ENCODE measurements at places on chromosomes 2 and 18.

DNA sequence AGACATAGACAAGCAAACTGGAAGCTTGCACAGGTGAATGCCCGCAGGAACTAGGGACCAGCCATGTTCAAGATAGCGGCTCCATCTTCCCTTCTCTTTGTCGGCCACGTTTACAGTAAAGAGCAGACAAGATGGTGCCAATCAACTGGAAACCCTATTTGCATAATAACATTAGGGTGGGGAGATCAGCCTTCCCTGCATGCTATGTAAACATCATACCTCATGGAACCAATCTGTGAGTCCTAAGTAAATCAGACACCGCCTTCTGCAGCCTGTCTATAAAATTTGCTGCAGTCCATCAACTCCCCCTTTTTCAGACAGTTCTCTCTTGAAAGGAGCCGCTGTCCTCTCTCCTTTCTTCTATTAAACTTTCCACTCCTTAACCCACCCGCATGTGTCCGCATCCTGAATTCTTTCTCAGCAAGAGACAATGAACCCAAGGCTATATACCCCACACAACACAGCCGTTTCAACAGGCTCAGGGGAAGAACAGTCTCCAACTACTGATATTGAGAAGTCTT lies 384.4 kb downstream of the EIPR1 start:
- no peak for DNase-seq

- no peak for DNase-seq
Measured at GRCh38 chr2:215885536-215885935, 127.8 kb downstream of the MREG start.

- no peak for DNase-seq
Measured at GRCh38 chr18:9868857-9869714, 16.7 kb upstream of the TXNDC2 start.

DNA sequence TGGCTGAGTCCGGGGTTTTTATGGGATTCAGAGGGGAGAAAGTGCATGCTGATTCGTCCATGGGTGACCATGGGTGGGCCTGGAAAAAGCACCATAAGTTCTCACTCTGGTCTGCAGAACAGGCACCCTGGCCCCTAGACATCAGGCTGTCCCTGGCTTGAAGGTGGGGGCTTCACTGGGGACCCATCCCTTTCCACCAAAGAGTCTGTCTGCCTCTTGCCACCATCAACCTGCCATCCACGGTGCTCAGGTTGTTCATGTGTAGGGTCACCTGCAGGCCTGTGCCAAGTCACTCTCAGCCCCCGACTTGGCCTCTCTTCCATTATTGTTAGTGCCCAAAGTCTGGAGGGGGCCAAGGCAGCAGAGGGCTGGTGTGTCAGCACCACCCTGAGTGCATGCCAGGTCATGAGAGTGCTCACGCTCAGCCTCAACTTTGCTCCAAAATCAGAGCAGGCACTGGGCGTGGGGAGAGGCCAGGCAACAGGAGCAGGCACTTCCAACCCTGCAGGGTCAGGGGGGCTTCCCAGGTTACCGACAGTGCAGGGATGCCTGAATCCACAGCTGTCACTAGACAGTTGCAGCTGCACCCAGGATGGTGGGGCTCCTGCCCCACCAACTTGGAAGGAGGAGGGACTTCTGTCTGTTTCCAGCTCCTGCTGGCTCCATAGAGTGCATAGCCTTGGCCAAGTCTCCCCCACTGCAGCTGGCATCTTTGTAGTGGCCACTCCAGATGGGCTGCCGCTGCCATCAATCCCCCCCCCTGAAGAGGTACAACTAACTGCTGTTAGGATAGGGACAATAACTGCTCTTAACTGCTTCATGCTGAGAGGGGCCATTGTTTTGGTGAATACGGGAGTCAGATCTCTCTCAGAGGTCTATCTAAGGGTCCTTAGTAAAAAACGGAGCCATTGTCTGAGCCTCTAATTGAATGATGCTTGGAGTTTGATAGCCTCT lies 209.3 kb downstream of the AKAIN1 start:
- no peak for DNase-seq

DNA sequence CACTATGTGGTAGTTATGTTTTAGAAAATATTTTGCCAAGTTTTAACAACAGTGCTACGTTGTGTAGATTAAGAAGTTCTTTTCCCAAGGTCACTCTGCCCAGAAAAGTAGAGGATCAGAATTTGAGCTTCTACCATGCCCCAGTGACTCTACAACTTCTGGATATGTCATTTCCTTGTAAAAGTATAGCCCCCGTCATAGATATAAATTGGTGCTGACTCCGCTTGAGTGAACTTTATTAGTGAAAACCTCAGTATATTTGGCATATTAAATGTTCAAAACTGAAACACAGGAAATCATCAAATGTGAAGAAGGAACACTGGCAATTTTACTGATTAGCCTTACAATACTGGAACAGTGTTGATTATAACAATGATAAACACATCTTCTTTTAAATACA lies 256.7 kb upstream of the UBE2E3 start:
- no peak for DNase-seq
